ENCODE measurements at places on chromosomes 12 and 14. TPM values are rescaled to one million over a fixed set of nuclear protein-coding genes. Genes with fewer than 3 reads are reported as not detected.

GRCh38 chr12:42638011-42638410 lies 48.5 kb upstream of the PRICKLE1 start:
- no peak for DNase-seq

DNA sequence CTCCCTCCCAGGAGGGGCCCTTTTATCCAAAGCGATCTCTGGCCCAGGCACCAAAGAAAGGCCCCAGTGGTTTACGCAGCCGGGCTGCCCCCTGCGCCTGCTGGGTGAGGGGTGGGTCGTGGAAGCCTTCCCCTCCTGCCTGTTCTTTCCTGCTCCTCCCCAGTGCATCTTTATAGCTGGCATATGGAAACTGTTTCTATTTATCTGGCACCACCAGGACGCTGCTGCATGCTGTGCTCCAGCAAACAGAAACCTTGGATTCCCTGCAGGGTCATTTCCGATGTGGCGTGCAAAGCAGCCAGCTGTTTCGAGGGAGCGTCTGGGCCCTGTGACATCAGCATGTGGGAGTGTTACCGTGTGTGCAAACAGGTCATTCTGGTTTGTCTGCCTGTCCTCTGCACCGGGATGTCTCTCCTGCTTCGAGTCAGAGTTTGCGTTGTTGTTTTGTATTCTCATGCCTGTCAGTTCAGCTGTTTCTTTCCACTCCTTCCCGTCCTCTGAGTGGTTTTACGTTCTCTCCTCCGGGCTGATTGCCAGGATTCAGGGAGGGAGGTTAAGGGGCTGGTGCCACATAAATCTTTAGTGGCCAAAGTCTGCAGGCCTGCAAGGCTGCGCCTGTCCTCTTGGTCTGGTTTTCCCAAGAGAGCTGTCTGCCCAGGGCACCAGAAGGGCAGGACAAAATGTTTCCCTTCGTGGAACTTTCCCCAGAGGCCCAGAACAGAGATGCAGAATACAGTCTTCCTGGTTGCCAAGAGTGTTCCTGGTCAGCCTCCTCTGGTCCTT lies 24.6 kb downstream of the TPCN1 start:
- DNase-seq: no peak

GRCh38 chr14:85061256-85061655 lies 468.7 kb upstream of the FLRT2 start:
- DNase-seq: no peak

GRCh38 chr12:12952036-12952435 lies at the start of gene GPRC5D:
GPRC5D (minus strand) TSS chr12:12952170; CDS start chr12:12950384, 1,786 bp downstream.
- DNase-seq: no peak

DNA sequence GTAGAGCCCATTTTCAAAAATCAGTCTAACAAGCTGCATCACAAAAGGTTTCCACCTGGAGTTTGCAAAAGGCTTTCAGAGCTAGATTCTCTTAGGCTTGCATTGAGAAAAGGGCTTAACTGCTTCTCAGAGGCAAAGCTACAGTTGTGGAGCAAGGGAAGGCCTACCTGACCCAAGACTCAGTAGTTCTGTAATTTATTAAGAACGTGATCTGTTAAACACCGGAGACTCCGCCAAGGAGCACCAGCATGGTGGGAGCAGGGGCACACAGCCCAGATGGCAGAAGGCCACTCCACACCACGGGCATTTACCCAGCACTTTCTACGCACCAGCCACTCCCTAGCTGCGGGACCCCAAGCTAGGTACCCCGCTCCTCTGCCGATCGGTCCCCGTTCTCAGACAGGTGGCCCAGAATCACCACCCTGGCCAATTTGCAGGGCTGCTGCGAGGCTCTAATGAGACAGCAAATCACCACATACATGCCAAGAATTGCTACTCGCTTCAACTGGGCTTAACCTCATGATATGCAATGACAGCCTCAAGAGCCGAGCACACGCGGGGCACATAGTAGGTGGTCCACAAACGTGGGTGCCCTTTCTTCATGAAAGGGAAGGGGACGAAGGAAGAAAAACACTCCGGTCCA lies 1.5 kb downstream of the ITPK1 start:
- no peak for DNase-seq

- no peak for DNase-seq
Measured at GRCh38 chr12:49552014-49552413, 13.2 kb downstream of the KCNH3 start.

- DNase-seq: peak; percentile 87
Measured at GRCh38 chr14:73728717-73729330, 14.6 kb upstream of the PNMA1 start.

- no peak for DNase-seq
Measured at GRCh38 chr14:71346685-71347084, 439.4 kb downstream of the PCNX1 start.

GRCh38 chr12:131189781-131190180 lies 236.1 kb downstream of the ADGRD1 start:
- DNase-seq: no peak

- DNase-seq: no peak
Measured at GRCh38 chr12:48691826-48692487, 9.9 kb upstream of the KANSL2 start.

GRCh38 chr12:97466000-97466399 lies 3.4 kb downstream of the RMST start:
- no peak for DNase-seq

DNA sequence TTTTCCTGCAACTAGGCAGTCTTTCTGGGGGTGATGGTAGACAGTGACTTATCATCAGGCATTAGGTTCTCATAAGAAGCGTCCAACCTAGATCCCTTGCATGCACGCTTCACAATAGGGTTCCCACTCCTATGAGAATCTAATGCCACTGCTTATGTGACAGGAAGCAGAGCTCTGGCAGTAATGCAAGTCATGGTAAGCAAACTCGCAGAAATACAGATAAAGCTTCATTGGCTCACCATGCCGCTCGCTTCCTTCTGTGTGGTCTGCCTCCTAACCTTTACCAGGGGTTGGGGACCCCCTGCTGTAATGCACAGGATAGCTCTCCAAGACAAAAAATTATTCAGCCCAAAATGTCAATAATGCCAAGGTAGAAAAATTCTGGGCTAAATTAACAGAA lies 864.2 kb downstream of the TRHDE start:
- DNase-seq: no peak

- no peak for DNase-seq
Measured at GRCh38 chr12:103586132-103586531, 941 bp upstream of the STAB2 start.

DNA sequence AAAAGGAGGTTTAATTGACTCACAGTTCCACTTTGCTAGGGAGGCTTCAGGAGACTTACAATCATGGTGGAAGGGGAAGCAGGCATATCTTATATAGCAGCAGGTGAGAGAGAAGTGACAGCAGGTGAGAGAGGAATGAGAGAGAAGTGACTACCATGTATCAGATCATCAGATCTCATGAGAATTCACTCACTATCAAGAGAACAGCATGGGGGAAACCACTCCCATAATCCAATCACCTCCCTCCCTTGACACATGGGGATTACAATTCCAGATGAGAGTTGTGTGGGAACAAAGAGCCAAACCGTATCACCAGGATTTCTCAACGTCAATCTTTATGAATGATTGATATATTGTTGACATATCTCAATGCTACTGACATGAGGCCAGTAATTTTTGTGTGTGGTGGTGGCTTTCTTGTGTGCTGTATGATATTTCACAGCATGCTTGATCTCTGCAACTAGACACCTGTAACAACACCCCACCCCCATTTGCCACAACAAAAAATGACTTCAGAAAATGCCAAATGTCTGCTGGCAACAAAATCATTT lies 1470.9 kb upstream of the SEL1L start:
- DNase-seq: no peak

GRCh38 chr14:39673270-39673711 lies 241.1 kb upstream of the FBXO33 start:
- no peak for DNase-seq

DNA sequence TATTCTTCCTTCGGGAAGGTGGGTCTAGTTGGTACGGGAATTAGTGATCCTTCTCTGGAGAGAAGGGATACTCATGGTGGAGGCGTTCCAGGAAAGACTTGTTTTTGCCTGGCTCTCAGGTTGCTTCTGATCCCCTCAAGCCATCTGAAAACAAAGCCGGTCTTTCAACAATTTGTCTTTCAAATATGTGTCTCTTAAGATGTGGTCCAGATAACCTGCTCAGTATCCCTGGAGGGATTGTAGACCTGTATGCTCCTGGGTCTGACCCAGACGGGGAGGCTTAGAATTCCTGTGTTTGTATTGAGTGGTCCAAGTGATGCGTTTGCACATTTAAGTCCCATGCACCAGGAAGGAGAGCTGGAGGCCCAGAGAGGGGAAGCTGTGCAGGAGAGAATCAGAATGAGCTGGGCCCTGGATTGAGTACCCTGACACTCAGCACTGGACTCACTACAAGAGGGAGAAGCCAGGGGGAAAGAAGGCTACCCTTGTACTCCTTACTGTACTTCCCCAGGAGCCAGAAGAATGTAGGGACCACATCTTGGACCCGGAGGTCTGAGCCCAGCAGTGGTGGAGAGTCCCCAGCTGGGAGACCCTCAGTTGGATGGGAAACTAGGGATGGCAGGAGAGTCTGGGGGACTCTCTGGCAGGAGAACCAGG lies 40.4 kb downstream of the ERH start:
- no peak for DNase-seq

GRCh38 chr12:125228519-125229260 lies 163.5 kb downstream of the AACS start:
- no peak for DNase-seq

- no peak for DNase-seq
Measured at GRCh38 chr12:14410841-14411569, 45.5 kb downstream of the ATF7IP start.

GRCh38 chr14:34699873-34700621 lies 14.3 kb downstream of the CFL2 start:
- peak; percentile 62 for DNase-seq

- DNase-seq: no peak
Measured at GRCh38 chr14:95156161-95157047, 925 bp downstream of the DICER1 start.

DNA sequence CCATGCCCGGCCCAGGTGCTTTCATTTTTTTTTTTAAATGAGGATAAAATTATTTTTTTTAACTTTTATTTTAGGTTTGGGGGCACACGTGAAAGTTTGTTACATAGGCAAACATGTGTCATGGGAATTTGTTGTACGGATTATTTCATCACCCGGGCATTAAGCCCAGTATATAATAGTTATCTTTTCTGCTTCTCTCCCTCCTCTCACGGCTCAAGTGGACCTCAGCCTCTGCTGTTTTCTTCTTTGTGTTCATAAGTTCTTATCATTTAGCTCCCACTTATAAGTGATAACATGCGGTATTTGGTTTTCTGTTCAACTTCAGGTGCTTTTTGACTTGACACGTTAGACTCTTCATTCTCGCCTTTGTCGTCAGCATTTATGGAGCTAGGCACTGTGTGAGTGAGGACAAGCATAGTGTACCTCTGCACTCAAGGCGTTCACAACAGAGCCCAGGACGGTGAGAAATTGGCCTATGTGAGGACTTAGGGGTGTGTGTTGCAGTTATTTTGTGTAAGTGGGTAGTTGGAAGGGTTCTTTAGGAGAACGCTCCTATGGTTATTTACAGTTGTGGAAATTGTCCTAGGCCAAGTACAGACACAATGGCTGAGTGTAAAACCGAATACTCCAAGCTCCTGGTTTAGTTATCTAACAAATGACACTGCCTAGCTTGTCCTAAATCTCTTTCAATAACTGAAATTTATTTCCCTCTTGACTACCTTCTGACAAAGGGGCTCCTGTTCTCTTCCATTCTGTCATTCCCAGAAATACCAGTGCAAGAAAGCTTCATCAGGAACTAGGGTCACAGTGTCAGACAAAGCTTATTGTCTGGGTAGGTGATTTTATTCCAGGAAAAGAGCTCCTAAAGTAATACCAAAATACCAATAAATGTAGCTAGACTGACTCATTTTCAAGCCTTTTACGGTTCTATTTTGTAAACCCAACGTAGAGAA lies 200.5 kb upstream of the PRICKLE1 start:
- DNase-seq: no peak

GRCh38 chr12:4824380-4824779 lies 85.3 kb upstream of the KCNA1 start:
- no peak for DNase-seq

- DNase-seq: no peak
Measured at GRCh38 chr14:95679148-95679815, 6.9 kb upstream of the TCL1B start.

GRCh38 chr14:72600551-72601330 lies 293.2 kb downstream of the DPF3 start:
- no peak for DNase-seq

- no peak for DNase-seq
Measured at GRCh38 chr14:65792208-65792905, 379.8 kb downstream of the FUT8 start.

DNA sequence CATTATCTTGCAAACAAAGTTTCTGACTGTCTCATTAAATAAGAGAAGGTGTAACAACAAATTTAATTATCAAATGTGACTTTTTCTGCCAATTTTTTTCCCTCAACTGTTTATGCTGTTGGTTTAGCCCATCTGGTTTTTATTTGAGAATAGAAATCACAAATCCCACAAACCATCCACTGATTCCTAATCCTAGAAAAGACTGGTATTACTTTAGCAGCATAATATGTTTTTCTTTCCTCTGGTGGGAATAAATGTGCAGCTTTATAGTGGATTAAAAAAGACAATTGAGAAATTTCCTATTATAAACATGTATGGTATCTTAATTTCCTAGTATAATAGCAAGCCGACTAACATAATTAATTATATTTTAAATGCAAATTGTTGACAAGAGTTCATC lies 257.9 kb upstream of the FOXN3 start:
- DNase-seq: no peak

DNA sequence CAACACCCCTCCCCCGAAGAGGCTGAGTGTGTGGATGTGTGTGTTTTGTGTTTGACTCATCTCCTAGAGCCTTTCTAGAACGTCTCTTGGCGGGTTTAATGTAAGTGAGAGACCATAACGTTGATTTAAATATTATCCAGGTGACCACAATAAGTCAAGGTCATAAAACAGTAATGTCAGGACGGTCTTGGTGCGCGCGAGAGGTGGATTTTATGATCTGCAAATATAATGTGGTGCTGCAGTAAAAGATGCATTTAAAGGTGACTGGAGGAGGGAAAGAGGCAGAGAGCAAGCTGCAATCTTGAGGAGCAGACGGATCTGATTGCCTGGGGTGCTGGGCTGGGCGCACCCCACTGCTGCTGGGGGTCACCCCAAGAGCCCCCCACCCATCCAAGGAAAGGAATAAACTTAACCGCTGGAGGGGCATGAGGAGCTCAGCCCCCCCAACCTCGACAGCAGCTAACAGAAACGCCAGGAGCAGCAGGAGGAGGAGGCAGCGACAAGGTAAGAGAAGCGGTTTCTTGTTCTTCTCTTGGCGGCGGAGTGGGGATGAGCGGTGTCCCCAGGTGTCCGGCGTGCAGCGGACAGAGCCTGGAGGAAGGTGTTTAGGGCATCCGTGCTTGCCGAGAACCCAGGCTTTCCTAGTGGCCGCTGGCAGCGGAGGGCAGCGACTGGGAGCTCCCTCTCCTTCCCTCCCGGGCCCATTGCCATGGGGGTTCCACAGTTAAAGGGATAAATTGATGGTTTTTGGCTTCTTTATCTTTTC lies 5.5 kb downstream of the HOXC10 start:
- no peak for DNase-seq

GRCh38 chr12:109952873-109953272 lies 43.3 kb downstream of the GIT2 start:
- no peak for DNase-seq

SSPN gene
- total RNA-seq: 0.55 TPM

FBXL14 gene
- total RNA-seq: 20.0 TPM

OVCH1 gene
- 0.02 TPM for total RNA-seq

AMIGO2 gene
- total RNA-seq: 17.4 TPM

PLEKHH1 gene
- total RNA-seq: 12.5 TPM

RNF212B gene
- not detected for total RNA-seq

ACOT4 gene
- 3.6 TPM for total RNA-seq

NEUROD4 gene
- total RNA-seq: not detected

MORN3 gene
- total RNA-seq: 0.12 TPM

FAM186B gene
- total RNA-seq: 0.23 TPM

NINJ2 gene
- total RNA-seq: not detected

ESR2 gene
- 0.07 TPM for total RNA-seq

CAPRIN2 gene
- total RNA-seq: 11.4 TPM

LHX5 gene
- total RNA-seq: 0.40 TPM
